ENCODE measurements at places on chromosomes 1 and 21.

DNA sequence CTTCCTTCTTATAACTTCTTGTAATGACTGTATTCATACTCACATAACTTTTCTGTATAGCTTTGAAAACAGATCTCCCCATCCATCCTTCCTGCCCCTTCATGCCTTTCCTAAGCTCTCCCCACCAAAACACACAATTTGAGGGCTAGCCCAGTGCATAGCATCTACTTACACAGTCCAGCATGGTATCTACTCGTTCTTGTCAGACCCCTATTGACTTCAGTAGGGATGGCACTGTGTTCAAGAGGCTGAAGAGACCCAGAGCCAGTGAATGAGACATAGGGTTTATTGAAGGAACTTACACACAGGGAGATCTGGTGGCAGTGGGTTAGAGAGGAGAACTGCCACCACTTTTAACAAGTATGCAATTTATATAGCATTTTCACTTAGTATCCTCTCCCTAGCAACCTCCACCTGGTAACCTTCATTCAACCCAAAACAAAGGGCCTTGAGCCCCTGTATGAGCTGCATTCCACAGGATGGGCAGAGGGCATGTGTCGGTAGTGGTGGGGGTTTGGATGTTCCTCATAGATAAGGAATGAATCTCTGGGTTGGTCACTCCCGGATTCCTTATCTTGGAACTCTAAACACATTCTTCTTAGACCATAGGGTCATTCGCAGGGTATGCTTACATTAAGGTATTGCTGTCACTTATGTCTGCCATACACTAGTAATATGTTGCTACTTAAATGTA is 64.9 kb upstream of the GNG12 start:
- DNase-seq = no peak

DNA sequence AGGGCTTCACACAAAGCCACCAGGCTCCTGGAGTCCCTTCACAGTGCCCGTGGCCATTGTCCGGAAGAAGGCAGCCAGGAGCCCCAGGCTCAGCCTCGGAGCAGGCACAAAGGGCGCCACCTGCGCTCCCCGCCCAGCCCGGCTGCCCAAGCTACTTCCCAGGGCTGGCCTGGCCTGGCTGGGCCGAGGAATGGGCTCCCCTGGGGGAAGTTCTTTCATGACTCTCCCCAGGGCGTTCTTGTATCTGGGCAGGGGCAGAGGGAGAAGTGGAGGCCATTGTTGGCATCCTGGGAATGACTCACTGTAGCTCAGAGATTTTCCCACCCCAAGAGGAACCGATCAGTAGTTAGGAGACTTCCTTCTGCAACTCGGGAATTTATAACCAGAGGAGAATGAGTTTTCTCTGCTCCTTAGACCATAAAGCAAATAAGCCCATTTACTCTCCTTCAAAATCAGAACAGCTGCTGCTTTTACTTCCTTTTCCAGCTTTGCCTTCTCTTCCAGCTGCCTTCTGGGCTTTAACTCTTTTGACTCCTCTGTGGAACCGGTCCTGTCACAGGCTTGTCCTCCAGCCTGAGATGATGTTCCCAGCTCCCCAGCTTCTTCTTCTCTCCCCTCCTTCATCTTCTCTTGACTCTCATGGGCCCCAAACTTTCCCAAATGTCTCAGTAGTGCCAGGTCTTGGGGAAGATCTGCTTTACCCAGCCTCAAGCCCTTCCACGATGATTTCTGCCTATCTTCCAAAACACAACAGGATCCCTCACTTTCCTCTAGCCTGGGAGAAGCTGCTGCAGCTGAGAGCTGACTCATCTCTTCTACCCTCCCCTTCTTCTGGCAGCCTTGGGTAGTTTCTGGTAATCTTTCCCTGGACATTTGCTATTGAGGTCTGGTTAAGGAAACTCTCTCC is 118.7 kb upstream of the CD34 start:
- no peak for DNase-seq

DNA sequence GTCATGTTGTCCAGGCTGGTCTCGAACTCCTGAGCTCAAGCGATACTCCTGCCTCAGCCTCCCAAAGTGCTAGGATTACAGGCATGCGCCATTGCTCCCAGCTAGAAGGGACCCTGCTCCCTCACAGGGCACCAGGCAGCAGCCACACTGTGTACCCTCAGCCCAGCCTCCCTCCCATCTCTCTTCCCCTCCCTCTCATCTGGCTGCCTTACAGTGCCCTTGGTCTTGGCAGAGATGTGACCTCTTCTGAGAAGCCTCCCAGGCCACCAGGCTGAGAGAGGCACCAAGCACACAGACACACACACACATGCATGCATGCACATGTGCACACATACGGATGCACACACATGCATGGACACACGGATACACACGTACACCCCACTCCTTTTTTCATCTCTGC is 25.0 kb downstream of the EPHA2 start:
- no peak for DNase-seq

- DNase-seq = no peak
Measured at GRCh38 chr1:24069817-24070216, 42.1 kb downstream of the MYOM3 start.

DNA sequence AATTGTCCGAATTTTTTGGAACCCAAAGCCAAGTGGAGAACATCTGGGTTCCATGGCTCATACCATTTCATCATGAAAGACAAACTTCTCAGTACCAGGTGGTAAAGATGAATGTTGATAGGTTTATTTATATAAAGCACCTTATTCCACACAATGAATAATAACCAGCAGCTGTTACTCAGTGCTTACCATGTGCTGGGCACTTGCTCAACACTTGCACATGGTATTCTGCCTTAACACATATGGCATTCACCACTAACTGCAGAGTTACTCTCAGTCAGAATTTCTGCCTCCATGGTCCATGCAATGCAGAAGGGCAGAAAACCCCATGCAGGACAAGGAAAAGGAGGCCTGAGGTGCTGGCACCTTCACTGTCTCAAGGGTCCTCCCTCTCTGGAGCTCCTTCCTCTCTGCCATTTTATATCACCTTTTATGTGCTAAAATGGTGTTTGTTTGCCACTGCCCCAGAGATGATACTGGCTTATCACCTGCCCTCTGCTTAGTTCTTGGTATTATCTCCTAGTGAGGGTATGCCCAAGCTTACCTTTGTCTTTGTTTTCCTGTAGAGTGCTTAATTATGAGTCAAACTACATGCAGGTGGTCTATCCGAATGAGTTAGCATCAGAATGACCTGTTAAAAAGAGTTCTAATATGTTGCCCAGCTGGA is 76.7 kb upstream of the ZNF326 start:
- no peak for DNase-seq

DNA sequence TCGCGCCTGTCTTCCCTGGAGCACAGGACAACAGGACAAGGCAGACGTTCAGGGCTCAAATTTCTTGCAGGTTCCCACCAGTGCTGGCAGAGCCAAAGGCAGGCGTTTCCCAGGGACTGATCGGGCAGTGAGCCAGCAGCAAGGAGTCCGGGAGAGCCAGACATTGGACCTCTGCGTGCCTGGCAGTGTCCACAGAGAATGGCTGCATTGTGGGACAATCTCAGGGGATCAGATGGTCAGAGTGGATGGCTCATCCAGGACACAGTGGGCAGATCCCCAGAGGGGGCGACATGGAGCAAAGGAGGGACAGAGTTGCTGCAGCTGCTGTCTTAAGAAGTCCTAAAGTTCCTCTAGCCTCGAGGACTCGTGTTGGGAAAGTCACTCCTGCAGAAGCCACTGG is 4.6 kb downstream of the TMEM63A start:
- peak; percentile 33 for DNase-seq

GRCh38 chr1:31663622-31664452 is 19.2 kb upstream of the PEF1 start:
- no peak for DNase-seq

DNA sequence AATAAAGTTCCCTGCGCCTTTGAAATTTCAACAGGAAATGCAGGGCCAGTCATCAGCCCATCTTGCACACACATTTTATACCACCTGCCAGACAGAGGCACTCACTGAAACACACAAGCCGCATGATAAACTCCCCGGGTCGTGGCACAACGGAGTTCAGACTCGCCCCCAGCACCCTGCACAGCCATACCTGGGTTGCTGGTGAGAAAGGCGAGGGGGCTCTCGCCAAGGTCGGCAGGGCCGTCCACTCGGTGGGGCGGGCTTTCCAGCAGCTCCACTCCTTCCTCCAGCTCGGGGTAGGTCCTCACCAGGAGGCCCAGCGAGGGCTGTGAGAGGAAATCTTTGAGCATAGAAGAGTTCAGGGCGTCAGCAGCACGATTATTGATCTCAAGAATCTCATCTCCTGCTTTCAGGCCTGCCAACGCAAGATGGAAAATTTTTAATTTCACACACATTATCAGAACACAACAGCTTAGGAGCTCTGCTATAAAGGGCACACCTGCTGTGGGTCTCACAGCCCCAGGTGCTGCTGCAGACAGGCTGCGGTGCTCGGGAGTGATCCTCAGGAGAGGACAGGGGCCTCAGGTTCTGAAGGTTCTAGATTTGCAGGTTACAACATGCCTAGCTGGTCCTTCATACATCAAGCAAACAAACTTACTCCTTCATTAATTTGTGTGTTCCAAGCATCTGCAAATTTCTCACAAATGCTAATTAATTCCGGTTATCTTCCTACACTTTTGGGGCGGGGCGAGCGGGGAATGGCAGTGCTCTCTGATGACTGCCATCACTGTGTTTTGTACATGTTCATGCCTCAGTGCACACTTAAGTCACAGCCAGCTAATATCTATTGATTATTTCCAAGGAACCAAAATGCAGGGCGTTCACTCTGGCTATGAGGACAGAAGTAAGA is 144.2 kb upstream of the KRTAP19-8 start:
- DNase-seq = no peak

- no peak for DNase-seq
Measured at GRCh38 chr1:183832459-183832858, 27.5 kb downstream of the RGL1 start.

DNA sequence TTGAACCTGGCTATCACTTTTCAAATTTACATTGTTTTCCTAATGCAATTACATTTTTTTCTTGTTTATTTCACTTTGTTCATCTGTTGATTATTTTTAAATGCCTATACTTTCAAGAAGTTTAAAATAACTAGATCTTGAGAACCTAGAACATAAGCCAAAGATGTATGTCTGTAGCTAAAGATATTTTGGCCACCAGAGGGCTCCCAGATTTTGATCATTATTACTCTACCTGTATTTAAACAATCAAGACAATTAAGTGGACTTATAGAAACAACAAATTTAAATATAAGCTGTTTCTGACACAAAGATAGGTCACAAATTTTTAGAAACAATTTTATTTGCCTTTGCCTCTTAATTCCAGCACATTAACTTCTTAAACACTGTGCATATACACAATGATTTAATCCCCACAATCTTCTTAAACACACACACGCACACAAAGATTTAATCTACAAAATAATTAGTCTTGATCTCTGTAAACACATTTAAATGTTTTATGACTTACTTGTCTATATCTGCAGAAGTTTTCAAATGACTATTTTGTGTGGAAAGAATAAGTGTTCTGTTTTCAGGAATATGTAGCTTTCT is 380.0 kb downstream of the DSCAM start:
- DNase-seq = no peak

DNA sequence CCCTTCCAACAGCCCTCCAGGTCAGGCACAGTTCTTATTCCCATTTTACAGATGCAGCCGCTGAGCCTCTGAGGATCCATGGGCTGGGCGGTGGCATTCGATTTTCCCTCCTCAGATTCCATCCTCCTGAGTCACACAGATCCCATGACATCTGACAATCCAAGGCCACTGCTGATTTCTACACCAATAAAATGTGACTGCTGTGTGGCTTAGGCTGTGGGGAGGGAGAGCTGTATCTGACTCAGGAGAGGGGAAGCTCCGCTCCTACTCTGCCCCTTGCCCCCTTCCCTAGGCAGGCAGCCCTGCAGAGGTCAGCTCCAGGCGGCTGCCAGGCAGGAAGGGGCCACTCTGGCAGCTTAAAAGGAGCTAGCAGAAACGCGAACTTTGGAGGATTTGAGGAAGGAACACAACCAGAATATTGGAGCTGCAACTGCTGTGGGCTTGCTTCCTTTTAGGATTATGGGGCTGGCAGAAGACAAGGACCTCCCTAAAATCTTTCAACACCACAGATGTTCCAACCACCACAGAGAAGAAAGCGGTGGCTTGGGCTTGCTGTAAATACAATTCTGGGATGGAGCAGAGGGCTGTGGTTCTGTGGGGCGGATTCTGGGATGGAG is 50.0 kb downstream of the MRPL37 start:
- no peak for DNase-seq

DNA sequence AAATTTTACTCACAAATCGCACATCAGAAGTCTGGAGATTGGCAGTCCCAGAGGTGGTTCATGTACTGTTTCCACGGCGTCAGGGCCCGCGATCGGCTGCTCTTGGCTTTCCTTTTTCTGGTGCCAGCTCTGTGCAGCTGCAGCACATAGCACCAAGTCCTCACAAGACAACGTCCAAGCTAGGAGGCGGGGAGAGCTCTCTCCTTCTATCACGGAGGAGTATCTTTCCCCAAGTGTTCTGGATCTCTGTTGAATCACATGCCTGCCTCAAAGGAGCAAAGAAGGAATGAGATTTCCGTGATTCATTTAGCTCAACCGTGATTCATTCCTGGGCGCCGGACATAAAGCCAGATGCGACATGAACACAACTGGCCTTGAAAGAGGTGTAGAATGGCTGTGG is 25.5 kb downstream of the MT1HL1 start:
- no peak for DNase-seq

Data from right kidney (tissue), 9 donors.